ENCODE measurements at places on chromosomes 3 and 15. TPM values are rescaled to one million over a fixed set of nuclear protein-coding genes. Genes with fewer than 3 reads are reported as not detected.

PRR20G gene
- not detected for total RNA-seq

CACNA1D gene
- total RNA-seq, result not detected

FEZF2 gene
- total RNA-seq, result not detected

RAMAC gene
- total RNA-seq, result 14.4 TPM

KBTBD12 gene
- total RNA-seq, result not detected

KLHL6 gene
- total RNA-seq, result 0.32 TPM

GMPS gene
- total RNA-seq, result 50.7 TPM

CCK gene
- not detected for total RNA-seq

TRH gene
- not detected for total RNA-seq

IDH3A gene
- 85.4 TPM for total RNA-seq

ELL3 gene
- 1.6 TPM for total RNA-seq

ZIC1 gene
- not detected for total RNA-seq

NUP210 gene
- 1.3 TPM for total RNA-seq

ACAD11 gene
- 9.7 TPM for total RNA-seq

AP4E1 gene
- 12.0 TPM for total RNA-seq

CA12 gene
- 64.3 TPM for total RNA-seq

FAM81A gene
- 0.97 TPM for total RNA-seq

PIERCE2 gene
- total RNA-seq, result 0.18 TPM

PPP1R14D gene
- total RNA-seq, result not detected

KBTBD13 gene
- not detected for total RNA-seq

GRM2 gene
- total RNA-seq, result 1.6 TPM

HDC gene
- not detected for total RNA-seq

LDHAL6B gene
- total RNA-seq, result not detected

TRIP4 gene
- 6.5 TPM for total RNA-seq

BTLA gene
- total RNA-seq, result not detected

IQCF5 gene
- not detected for total RNA-seq

PLSCR5 gene
- not detected for total RNA-seq

MUC4 gene
- total RNA-seq, result not detected

GOLGA6L4 gene
- total RNA-seq, result 0.16 TPM

SETD5 gene
- 46.2 TPM for total RNA-seq

PTPN23 gene
- total RNA-seq, result 17.8 TPM

Measured in cardiac atrium fibroblast (primary cell).